ENCODE measurements at places on chromosomes 5 and 9.

- DNase-seq: no peak
Measured at GRCh38 chr5:179906795-179907555, 722 bp downstream of the TBC1D9B start.

- no peak for DNase-seq
Measured at GRCh38 chr9:127179633-127180441, 57.4 kb upstream of the ANGPTL2 start.

- DNase-seq: no peak
Measured at GRCh38 chr5:73655521-73656160, 29.6 kb downstream of the ARHGEF28 start.

GRCh38 chr9:96027251-96028131 lies 152.0 kb downstream of the ERCC6L2 start:
- no peak for DNase-seq

DNA sequence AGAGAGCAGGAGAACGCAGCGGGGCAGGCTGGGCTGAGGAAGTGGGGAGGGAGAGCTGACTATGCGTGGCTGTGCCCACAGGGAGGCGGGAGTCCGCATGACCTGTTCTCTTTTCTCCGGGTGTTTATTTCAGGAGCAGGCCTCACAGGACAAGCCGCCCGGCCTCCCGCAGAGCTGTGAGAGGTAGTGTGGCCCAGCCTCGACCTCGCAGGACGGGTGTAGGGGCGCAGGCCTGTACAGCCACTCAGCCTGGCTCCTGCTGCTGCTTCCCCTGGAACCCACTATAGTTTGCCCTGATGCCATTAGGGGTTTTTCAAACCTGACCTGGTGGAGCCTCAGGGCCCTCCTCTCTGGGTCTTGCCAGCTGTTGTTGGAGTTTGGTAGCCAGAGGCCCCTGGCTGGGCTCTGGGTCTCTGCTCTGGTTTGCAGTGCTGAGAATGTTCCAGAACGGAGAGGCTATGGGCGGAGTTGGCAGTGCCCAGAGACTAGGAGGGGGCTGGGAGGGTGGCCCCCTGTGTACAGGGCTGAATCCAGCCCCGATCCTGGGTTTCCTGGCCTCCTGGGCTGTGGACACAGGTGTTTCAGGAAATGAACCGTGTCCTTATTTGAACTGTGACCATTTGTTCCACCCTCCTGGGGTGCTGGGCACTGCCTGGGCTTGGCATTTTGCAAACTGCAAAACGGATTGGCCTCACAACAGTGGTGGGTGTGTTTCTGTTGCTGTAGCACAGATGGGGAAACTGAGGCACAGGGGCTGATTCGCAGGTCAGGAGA lies 78.8 kb downstream of the WNK2 start:
- DNase-seq: no peak

GRCh38 chr5:75310212-75310611 lies 26.8 kb upstream of the HMGCR start:
- DNase-seq: no peak

GRCh38 chr5:174827558-174827957 lies 103.2 kb downstream of the MSX2 start:
- DNase-seq: no peak

DNA sequence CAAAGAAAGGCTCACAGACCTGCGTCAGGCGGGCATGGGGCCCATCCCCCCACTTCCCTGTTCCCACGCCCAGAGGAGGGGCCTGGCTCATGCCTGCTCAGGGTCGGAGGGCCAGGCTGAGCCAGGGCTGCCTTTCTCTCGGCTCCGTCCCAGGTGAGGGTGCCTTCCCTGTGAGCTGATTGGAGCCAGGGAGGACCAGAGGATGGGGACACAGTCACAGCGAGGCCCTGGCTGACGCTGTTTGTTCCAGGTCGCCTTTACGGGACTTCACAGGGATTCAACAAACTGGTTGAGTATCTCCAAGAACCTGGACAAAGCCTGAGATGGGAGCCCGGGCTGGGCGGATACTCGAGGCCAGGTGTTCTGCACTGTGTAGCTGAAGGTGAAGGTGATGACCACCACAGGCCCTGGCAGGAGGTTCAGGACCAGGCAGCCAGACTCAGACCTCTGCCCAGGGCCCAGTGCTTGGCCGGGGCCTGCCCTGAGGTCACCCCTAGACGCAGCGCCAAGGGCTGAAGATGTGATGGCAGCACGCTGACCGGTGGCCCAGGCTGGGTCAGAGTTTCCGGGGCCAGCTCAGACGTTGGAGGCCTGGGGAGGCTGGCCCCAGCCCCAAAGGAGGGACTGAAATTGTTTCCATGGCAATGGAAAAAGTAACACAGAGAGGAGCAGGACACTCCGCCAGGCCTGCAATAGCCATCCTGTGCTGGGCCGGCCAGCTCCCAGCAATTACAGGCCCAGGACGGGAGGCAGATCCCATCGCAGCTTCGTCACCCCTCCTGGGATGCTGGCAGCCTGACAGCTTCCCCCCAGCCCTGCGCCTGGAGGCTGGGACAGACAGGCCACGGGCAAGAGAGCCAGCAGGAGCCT lies 65.3 kb upstream of the ADAMTS2 start:
- DNase-seq: no peak

GRCh38 chr5:154444556-154445421 lies 1.0 kb upstream of the SAP30L start:
- no peak for DNase-seq

- DNase-seq: no peak
Measured at GRCh38 chr5:175290379-175290778, 153.6 kb downstream of the DRD1 start.

- DNase-seq: no peak
Measured at GRCh38 chr9:69115621-69116020, 58.5 kb upstream of the TJP2 start.

GRCh38 chr9:121225240-121225639 lies 23.6 kb upstream of the RAB14 start:
- DNase-seq: no peak

- DNase-seq: no peak
Measured at GRCh38 chr9:133576875-133577736, 32.1 kb downstream of the FAM163B start.

DNA sequence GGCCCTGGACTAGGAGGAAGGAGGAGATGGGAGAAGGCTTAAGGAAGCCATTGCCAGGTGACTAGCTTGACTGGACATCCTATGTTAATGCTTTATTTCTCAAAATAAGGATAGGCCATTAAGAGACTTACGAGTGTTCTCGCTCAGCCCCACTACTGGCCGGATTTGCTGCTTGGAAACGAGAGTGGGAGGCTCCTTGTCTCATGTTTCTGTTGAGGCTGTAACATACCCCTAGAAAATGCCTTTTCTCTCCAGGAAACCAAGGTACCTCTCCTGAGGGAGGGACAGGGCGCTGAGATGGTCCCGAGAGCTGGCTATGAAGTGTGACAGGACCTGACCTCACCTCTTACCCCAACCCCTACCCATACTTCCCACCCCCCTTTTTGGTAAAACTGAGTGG lies 60.0 kb downstream of the RALGPS1 start:
- DNase-seq: no peak

DNA sequence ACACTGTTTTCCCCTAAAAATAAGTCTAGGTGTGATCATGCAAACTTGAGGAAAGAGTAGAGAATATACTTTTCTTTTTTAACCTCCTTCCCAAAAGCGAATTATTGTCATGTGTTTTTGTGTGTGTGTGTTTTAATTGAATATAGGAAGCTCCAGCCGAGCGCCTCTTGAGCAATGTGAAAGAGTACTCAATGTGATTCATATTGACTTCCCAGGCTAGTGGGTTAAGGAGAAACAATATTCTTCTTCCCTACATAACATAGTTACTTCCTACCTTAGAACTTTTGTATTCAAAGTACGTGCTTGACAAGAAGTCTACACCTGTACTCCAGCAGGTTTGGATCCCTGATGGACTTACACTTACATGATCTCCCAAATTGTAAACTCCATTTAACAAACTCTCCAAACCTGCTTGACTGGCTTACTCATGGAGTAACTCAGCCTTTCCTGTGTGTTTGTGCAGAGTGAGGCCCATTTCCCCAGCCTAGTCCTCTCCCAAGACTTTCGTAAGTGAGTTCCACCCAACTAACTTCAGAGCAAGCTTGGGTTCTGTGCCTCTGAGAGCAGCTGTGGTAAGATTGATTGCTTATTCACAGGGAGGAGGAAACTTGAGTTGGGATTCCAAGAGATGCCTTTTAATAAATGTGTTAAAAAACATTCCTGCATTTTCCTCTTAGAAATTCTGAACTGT lies 9.3 kb downstream of the SLC28A3 start:
- DNase-seq: no peak

- no peak for DNase-seq
Measured at GRCh38 chr5:114411380-114411931, 49.6 kb downstream of the KCNN2 start.

DNA sequence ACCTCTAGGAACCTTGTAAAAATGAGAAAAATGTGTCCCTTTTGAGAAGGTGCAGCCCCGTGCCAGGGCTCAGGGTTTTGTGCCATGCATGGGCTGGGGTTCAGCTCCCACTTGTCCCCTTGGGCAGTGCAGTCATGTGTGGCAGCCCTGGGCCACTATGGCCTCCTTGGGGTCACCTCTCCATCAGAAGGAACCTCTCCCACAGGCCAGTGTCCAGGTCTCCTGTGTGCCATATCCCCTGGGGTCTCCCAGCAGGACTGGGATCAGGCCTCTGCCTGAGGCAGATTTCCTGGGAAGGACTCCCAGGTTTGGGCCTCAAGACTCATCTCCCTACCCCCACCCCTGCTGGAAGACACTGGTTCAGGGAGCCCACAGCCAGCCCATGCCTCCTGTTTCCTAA lies 189.1 kb downstream of the PAX5 start:
- DNase-seq: no peak

DNA sequence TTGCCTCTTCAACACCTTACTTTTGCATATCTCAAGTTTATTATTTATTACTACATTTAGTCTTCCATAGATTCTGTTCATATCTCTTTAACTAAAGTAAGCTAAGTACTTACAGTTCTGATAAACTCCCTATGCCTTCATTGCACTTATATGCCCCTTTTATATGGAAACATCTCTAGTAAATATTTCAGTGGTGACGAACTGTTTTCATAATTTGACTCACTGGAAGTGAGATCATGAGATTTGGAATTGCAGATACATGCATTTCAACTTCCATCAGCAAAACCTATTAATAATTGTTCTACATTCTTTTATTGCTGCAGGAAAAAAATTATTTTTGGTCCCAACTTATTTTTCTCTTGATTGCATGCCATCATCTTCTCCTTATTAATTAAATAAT lies 263.5 kb downstream of the CD180 start:
- no peak for DNase-seq

DNA sequence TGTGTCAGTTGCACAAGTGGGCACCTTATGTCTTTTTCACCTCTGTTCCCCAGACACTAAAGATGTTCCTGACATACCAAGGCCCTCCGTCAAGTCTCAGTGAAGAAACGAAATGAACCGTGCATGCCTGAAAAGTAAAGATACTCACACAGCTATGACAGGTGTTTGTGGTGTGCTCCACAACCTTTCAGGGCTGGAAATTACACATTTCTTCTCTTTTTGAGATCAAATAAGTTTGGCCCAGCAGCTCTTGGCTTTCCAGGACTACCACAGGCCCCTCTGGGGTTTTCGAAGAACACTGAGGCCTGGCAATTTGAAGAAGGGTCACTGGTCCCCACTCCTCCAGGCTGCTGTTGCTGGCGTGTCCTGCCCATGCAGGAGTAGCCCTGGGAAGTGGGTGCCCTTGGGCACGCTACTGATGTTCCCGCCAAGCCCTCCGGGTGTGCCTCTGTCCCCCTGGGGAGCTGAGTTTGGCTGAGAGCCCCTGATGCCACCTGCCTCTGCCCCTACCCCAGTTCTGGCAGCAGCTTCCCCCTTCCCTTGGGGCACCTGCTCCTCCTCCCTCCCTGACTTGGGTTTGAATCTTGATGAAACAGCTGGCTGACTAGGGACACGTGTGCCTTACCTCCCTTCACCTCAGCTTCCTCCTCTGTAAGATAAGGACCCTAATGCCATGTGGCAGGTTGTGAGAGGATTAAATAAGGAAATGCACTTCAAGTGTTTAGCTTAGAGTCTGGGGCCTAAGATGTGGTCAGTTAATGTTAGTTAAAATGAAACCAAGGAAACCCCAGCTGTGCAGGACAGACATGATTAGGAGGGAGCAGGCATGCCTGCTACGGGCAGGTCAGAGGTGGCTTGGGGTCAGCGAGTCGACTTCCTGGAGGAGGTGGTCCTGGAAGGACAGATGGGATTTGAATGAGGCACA lies 49.1 kb upstream of the GADD45G start:
- no peak for DNase-seq

- peak; percentile 60 for DNase-seq
Measured at GRCh38 chr9:4662108-4662988, at the start of gene PLPP6. Gene PLPP6, plus strand, starts transcription at chr9:4662294. Its CDS starts 82 bp downstream, at chr9:4662376.

DNA sequence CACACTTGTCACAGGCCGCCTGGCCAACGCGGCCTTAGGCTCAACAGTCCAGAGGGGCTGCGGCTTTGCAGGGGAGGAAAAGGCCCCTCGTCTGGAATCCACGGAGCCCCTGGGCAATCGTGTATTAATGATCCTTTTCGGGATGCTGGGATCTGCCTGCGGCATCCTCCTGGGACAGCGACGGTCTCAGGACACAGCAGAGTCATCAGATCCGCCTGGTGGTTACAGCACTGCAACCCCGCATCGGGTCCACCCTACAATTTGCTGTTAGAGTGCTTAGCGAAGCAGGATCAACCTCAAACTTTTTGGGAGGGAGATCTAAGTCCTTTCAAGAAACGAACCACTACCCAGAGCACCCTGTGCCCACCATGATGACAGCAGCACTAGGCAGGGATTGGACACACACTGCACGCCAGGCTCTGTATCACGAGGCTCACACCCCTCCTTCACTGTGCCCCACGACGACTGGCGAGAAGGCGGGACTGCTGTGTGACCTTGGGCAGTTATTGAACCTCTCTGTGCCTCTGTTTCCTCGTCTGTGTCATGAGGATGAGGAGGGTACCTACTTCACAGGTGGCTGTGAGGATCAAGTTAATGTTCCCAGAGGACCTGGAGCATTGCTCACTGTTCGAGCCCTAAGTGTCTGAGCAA lies 100.4 kb upstream of the COL5A1 start:
- no peak for DNase-seq

DNA sequence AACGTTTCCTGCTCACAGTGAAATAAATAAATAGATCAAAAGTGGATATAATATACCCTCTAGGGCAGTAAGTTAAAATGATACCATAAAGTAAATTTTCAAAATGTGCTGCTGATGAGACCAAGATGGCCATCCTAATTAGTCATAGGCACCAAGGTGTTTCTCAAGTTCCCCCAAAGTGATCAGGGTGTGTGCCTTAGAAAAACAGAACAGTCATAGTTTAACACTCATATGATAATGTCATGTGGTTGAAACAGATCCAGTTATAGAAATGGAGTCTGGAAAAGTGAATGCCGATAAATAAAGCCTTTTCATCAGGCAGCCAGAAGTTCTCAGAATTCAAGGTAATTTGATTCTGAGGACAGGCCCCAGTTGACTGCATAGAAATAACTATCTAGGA lies 161.5 kb upstream of the CDKN2B start:
- DNase-seq: no peak

- DNase-seq: no peak
Measured at GRCh38 chr9:20742833-20743232, 58.8 kb downstream of the FOCAD start.

DNA sequence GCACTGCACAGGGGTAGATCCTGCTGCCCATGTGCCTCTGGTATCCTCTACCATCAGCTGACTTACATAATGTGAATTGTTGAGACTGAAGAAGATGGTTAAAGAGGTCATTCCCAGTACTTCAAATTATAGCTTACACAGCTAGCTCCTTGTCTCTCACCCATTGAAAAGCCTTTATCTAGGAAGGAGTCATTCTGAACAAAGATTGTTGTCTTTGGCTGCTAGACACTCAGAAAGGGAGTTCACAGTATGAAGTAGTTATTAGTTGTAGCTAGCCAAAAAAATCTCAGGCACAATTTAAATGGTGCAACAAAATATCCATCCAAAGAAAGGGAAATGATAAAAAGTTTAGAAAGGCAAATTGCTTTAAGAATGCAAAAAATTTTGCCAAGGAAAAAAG lies 102.0 kb upstream of the NREP start:
- DNase-seq: peak; percentile 13

GRCh38 chr9:82299870-82300269 lies 311.3 kb downstream of the SPATA31D1 start:
- no peak for DNase-seq
